ENCODE measurements at places on chromosomes 11 and 22.

DNA sequence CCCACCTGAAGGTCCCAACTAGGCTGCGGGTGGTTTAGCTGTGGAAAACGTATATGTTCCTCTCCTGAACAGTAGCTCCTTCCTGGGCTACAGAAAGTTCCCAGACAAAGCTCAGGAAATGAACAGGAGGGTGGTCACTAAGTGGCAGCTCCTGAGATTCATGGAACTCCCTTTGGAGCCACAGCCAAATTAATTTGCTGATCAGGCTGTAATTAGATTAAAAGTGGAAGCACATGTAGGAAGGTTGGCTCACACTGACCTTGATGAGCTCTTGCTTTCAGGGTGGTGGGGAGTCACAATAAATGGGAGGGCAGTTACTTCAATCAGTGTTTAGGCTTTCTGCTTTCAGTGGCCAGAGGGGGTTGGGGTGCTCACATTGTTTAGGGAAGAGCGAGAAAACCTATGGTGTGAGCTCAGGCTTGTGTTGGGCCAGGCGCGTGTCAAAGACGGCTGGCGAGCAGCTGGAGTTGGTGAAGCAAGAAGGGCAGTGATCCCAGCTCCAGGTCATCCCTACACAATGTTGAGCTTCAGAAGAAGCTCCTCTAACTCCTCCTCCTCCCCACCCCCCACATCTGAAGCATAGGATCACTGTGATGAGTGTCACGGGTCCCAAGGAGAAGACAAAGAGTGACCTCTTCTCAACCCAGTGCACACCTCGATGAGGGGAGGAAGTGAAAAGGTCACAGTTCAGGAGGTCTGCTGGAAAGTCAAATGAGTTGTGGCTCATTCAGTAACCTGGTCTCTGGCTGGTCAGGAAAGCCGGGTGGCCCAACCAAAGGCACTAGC lies 42.5 kb downstream of the CLPB start:
- no peak for DNase-seq

DNA sequence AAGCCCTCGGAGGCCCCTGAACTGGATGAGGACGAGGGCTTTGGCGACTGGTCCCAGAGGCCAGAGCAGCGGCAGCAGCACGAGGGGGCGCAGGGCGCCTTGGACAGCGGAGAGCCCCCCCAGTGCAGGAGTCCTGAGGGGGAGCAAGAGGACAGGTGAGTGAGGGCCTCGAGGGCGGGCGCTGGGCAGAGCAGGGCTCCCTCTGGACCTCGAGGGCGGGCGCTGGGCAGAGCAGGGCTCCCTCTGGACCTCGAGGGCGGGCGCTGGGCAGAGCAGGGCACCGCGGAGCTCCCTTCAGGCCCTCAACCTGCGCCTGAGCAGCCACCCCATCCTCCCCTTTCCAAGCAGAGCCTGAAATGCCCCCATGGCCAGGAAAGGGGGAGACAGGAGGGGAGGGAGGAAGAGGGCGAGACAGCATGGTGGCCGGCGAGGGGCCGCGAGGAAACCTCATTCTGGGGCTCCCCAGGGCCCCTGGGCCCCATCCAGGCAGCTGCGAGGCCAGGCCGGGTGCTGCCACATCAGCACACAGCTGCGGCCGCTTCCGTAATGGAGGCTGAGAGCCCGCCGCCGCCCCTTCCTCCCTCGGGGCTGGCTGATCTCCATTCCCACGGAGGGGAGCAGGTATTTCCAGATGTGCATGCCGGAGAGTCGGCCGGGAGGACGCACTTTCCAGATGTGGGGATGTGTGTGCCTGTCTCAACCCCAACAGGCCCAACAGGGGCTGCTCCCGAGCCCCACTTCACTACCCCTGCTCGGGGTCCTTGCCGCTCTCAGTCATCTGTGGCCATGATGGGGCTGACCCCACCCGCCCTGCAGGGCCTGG lies 10.0 kb downstream of the PRR33 start:
- no peak for DNase-seq

GRCh38 chr22:44289414-44290171 lies 23.2 kb downstream of the SHISAL1 start:
- DNase-seq, result no peak

GRCh38 chr11:104820431-104820830 lies 77.8 kb downstream of the CASP12 start:
- no peak for DNase-seq

DNA sequence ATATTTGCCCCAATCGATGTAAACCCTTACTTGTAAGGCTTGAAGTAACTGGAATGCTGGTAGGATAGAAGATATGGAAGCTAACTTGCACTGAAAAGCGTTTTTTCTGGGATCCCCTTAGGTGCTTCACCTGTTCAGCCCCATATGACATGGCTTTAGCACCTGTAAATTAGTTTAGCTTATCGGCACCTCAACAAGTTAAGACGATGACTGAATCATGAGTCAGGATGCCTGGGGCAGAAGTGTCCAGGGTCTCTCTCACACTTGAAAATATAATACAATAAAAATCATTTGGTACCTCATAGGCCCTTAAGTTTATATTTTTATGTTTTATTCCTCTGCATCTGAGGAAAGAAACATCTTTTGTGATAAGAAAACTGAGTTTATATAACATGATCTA lies 409.2 kb upstream of the LRRC4C start:
- peak; percentile 1 for DNase-seq

- peak; percentile 97 for DNase-seq
Measured at GRCh38 chr11:102139081-102139498, 28.8 kb downstream of the YAP1 start.

GRCh38 chr11:126963115-126963514 lies 37.5 kb downstream of the KIRREL3 start:
- DNase-seq, result no peak
